ENCODE measurements at places on chromosomes 12 and 14.

- DNase-seq: no peak
Measured at GRCh38 chr12:131232036-131232435, 278.3 kb downstream of the ADGRD1 start.

GRCh38 chr14:45181329-45181728 is 45.6 kb downstream of the FANCM start:
- DNase-seq: no peak

DNA sequence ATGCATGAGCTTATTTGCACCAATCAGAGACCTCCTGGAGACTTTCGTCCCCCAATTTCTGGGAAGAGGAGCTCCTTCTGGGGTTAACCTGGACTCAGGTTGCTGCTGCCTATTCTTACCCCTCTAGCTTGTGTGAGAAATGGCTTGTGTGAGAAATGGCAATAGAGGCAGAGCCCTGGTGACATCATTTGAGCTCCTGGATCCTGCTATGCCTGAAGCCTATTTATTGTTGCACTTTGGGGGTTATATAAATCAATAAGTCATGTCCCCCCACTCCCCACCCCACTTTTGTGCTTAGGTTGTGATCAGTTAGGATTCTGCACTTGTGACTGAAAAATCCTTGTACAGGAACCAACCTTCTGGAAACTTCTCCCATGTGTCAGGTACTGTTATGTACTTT is 167.2 kb downstream of the ADCK1 start:
- no peak for DNase-seq

DNA sequence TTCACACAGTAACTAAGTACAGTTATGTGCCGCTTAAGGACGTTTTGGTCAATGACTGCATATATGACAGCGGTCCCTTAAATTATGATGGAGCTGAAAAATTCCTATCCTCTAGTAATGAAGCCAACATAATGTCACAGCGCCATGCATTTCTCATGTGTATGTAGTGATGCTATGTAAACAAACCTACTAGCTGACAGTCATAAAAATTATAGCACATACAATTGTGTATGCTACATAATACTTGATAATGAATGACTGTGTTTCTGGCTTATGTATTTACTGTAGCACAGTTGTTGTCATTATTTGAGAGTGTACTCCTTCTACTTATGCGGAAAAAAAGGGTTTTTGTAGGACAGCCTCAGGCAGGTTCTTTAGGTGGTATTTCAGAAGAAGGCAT is 99.7 kb downstream of the DACT1 start:
- no peak for DNase-seq

DNA sequence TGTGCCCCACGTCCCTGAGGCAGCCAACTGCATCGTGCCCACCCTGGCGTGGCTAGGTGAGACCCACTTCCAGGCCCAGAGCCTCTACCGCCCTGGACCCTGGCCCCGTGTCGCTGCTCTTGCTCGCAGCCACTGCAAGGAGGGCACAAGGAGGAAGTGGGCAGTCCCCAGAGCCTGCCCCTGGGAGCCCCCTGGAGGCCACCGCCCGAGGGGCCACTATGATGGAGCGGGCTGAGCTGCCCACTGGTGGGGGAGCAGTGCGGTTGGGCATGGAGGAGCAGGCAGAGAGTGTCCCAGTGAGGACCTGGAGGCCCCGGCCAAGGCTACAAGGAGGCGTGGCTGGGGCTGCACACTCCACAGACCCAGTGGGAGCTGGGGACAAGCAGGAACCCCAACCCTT is 323.6 kb downstream of the PCNX1 start:
- DNase-seq: no peak

DNA sequence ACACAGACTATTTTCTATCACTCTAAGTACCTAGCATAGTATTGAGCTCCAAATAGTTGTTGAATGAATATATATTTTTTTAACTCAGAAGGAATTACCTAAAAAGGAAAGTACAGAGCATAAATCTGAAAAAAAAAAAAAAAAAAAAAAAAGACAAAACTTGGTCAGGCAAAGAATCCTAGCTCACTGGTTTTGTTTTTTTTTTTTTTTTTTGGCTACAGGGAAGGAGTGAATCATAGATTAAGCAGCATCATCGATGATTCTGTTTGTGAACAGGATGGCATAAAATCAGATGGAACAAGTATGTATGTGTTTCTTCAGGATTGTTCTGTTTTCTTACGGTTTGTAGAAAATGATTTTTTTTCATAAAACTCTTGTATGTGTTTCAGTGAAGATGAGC is 66.1 kb upstream of the BCAT1 start:
- DNase-seq: no peak

GRCh38 chr12:68223067-68223747 is 2.4 kb downstream of the IL26 start:
- peak; percentile 87 for DNase-seq

DNA sequence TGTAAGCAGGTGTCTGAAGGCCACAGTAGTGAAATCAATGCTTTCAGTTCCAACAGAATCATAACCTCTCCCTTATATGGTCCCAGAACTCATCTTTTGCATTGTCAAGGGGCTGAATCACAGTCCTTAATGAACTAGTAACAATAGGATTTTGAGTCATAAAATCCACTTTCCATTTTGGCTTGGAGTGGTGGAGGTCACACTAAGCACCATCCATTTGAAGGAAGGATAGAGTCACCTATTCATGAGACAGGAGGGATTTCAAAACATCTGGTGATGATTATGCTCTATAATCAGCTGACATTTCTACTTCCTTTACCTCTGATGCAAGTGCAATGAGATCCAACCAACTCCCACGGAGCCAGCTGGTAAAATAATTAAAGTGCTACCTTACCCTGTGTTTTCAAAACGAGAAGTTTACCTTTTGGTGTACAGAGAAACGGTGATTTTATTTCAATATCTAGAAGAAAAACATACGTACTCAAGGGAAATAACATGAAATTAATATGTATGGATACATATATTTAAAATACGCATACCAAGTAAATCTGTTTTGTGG is 59.1 kb downstream of the TMEM132D start:
- DNase-seq: no peak

- peak; percentile 53 for DNase-seq
Measured at GRCh38 chr12:56084958-56085543, 5.1 kb downstream of the ERBB3 start.
